ENCODE measurements at places on chromosomes 2 and 18.

- no peak for DNase-seq
These were observed 128.8 kb upstream of the HAAO start for GRCh38 chr2:42921147-42921520.

DNA sequence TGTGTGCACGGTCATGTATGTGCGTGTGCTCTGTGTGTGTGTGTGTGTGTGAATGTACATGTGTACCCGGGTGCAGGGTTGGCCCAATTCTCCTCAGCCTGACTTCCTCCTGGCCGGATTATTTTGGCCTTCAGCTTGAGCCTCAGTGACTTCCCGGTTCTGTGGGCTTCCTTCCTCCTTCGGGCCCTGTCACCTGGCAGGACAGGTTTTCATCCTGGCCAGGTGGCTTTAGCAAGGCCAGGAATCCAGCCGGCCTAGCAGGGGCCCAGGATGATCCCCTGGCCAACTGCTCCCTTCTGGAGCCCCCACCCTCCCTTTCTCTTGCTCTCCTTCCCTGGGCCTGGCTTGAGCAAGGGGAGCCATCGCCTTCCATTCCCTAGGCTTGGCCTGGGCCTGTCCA is 140.5 kb downstream of the INHBB start:
- DNase-seq = no peak

DNA sequence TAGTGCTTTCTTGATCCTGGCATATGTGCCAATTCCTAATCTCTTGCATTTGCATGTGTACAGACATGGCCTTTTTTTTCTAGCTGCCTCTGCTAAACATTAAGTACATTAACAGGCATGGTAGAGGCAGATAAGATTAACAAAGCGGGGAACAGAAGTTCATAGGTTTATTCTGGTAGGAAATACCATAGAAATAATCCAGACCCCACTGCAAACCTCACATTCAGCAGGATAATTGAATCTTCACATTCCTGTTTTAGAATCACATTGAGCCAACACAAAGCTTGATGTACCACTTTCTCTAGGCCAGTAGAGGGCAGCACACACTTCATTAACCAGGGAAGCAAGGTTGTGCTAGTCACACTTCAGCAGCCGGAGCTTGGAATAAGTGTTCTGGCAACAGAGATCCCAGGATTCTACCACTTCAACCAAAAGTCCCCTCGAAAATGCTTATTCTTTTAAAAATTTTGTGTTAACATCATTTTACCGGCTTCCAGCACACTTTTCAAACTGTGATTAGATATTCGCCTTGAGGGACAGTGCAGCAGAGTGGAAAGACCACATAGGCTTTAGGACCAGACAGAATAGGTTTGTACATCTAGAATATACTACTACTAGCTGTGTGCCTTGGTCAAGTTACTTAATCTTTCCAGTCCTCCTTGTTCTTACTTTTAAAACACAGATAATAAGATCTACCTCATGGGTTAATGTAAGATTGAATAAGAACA is 420.2 kb upstream of the CHST9 start:
- peak; percentile 59 for DNase-seq

- DNase-seq = no peak
These were observed 134.9 kb downstream of the SOX11 start for GRCh38 chr2:5826979-5827655.

DNA sequence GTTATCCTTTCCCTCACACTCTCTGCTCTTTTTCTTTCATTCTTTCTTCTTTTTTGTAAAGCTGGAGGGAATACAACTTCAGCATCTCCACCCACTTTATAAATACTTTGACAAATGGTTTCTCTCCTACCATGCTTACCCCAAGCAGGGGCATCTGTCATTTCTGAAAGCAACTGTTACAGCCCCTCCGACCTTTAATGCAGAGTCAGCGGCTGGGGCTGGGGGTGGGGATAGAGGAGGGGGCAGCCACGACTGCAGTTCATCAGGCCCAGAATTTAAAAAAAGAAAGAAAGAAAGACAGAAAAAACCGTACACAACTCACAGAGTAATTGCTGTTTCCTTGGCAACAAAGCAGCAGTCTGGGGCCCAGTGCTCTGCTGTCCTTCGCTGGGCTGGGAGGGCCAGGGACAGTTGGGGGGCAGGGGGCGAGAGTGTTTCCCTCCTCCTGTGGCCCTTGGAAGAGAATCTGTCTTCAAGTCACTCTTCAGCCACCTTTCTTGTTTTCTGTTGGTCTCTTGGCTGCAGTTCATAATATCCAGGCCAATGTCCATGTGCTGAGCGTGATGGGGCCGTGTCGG is 53.8 kb downstream of the CELF4 start:
- no peak for DNase-seq

DNA sequence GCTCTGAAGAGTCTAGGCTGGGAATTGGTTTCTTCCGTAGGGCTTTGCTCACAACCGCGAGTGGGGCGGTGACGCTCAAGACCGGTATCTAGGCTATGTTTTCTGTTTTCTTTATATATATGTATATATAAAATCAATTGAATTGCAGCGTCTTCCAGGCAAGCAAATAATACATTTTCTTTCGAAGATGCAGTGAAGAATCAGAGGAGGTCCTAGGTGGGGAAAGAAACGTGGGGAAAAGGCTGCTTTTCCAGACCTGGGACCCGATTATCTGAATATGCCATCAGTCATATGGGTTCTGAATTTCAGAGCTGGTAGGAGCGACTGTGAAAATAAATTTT is 714 bp upstream of the SCN9A start:
- no peak for DNase-seq

- DNase-seq = no peak
These were observed 56.9 kb downstream of the WDSUB1 start for GRCh38 chr2:159229476-159230144.
